Non-pigmented ciliary epithelial cell (primary cell): ENCODE measurements at places on chromosomes 7 and 10.

GRCh38 chr7:80583901-80584300, 54.5 kb upstream of the CD36 start:
- no peak for DNase-seq

DNA sequence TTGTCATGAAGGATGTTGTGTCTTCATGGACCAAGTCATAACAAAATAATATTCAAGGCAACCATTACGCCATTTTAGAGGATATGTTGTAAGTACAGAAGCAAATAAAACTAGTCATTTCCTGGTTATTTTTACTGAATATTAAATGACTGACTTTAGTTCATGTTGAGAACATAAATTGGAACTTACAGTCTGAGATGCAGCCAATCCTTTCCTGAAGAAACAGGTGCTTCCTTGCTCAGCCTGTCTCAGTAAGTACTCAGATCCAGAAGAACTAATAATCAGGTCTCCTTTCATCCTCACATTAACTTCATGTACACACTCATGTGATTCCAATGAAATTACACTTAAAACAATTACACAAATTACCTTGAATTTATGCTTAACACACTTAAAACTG, 12.3 kb downstream of the SEMA3A start:
- no peak for DNase-seq

DNA sequence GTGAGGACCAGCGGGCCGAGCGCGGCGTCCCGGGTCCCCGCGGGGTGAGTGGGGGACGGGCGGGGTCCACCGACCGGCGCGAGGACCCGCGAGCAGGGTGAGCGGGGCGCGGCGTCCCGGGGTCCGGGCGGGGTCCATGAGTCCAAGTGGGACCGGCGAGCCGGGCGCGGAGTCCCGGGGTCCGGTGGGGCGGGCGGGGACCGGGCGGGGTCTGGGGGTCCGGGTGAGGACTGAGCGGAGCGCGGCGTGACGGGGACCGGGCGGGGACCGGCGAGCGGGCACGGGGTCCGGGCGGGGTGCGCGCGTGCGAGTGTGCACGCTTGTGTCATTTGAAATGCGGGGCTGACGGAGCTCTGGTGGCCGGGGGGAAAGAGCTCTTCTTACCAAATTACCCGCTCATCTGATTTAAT, 765 bp downstream of the CELF2 start:
- no peak for DNase-seq

GRCh38 chr10:95741807-95742467, 14.0 kb upstream of the ENTPD1 start:
- DNase-seq: peak; percentile 63

GRCh38 chr7:72037516-72037915, 374.6 kb downstream of the CALN1 start:
- no peak for DNase-seq

- DNase-seq: no peak
Measured at GRCh38 chr7:116671681-116672595, at the start of gene MET. TSS of gene MET (plus strand) at chr7:116672196. CDS start at chr7:116699085, 26,889 bp downstream.

DNA sequence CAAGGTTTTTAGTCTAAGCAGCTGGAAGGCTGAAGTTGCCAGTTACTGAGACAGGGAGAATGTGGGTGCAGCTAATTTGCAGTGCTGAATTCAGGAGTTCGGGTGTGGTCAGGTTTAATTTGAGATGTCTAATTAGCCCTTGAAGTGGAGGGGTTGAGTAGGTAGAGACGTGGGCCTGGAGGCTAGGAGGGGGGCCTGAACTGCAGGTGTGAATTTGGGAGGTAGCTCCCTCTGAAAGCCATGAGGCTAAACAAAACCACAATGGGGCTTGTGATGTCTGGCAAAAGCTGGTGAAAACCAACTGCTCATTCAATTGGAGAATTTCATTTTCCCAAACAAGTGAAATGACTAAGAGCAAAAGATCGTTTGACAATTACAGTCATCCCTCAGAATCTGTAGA, 246.0 kb upstream of the NFE2L3 start:
- no peak for DNase-seq
